Activated CD4-positive, CD25-positive, alpha-beta regulatory T cell (primary cell): ENCODE measurements at places on chromosomes 5 and 9.

DNA sequence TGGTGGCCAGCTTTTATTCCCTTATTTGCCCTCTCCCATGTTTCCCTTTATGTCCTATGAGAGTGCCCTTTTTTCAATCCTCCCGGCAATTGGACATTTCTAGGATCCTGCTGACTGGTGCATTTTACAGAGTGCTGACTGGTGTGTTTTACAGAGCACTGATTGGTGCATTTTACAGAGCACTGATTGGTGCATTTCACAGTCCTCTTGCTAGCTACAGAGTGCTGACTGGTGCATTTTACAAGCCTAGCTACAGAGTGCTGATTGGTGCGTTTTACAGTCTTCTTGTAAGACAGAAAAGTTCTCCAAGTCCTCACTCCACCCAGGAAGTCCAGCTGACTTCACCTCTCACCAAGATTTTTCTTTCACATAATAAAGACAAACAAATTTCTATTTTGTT, 15.4 kb upstream of the FANCC start:
- no peak for DNase-seq

DNA sequence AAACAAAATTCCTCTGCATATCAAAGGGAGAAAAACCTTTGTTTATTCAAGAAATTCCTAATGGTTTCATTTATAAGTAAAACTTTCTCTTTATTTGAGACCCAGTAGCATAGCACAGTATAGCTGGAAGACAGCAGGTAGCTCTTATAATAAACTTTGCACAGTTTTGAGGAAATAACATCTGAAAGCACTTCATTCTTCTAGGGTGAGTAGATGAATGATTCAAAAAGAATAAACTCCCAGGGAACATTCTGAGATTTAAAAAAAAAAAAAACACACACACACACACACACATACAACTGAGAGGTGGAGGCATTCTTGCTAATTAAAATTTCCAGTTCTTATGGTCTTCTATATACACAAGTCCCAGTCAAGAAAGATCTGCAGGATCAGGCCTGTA, 197.3 kb downstream of the BNC2 start:
- no peak for DNase-seq

DNA sequence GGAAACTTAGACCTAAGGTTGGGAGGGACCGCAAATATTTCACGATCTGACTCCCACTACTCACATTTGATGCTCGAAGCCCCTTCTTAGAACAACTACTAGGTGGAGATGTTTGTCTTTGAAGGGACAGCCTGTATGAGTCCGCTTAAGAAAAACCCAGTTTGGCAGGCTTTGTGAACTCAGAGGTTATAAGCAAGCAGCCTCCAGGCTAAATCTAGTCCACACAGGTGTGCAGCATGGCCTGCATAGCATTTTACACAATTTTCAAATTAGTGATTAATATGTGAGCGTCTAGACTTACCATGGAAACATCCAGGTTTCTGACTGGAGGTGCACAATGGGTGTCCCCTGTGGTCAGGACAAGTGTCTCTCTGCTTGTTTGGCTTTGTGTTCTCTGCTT, 127.1 kb downstream of the KIF4B start:
- DNase-seq, result no peak

GRCh38 chr5:72505539-72506157, 1.6 kb downstream of the ZNF366 start:
- DNase-seq, result no peak

DNA sequence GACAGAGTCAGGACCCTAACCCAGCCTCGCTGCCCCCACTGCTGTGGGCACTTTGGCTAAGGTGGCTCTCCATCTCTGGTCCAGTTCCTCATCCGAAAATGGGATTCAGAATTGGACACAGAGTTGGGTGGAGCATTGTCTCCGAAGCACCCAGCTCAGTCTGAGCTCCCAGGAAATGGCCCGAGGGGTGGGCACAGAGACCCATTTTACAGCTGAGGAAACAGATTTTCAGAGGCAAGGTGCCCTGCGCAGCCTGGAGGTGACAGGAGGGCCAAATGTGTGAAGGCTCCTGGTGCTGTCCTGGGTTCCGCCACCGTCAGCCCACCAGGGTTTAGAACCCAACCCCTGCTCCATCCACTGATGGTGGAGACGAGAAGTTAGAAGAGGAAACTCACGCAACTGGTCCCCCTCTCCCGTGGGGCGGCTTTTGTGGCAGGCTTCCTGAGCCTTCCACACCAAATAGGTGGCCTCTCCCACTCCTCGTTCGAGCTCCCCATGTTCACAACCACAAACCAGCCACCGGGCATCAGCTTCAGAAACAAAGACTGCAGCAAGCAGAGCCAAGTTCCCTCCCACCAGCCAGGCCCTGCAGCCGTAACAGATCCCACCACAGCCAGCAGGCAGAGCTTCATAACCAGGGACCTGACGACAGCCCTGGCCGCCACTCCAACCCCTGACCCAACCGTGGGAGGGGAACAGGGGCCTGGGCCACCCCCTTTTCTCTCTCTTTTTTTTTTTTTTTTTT, 90.9 kb upstream of the LMX1B start:
- no peak for DNase-seq

DNA sequence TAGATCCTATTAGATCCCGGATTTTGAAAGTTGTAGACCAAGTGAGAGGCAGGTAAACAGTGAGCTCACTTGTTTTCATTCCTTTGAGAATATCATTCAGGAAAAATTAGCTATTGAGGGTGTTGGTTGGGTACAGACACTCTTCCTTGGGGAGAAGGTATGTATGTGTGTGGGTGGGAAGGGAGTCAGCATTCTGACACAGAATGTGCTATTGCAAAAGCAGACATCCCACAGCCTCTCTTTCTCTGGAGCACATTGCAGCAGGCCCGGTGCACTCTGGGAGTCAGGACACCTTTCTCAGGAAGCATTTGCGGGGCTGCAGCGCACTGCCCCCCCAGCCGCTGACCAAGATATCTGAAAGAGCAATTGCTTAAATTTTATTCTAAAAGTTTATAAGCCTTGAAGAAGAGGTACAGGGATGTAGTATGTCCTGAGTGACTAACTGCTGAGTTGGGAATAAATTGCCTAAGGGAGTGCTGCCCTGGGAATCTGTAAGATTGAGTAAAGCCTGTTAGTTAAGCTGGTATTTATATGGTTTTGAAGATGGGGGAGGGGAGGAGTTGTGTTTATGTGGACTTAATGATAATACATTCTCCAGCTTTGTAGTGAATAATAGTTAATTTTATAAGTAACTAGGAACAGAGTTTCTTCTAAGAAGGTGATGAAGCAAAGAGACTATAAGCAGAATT, 5.2 kb downstream of the TNFAIP8 start:
- DNase-seq, result no peak

DNA sequence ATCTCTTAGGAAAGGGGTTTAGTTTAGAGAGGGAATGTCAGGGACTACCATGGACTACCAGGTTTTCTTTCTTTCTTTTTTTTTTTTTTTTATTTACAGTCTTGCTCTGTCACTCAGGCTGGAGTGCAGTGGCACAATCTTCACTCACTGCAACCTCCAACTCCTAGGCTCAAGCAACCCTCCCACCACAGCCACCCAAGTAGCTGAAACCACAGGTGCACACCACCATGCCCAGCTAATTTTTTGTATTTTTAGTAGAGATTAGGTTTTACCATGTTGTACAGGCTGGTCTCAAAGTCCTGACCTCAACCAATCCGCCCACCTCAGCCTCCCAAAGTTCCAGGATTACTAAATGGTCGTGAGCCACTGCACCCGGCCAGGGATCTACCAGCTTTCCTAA, 572.7 kb downstream of the CAAP1 start:
- no peak for DNase-seq

- DNase-seq, result no peak
Observed at GRCh38 chr9:81718244-81718643, 28.9 kb upstream of the TLE1 start.

DNA sequence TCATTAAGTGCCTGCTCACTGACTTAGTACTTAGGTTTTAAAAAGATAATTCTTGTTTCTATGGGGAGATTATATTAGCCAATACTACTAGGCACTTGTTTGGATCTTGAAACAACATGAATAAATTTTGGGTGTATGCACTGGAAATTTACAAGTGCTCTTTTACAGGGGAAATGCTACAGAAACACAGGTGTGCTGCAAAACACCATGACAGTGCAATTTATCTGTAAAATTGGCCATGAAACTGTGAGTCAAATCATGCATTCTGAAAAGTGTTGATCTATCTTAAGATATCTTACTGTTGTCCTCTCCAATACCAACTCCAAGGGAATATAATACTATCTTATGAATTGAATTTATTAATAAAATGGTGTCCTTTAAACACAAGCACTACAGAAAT, 12.1 kb upstream of the PCDHB1 start:
- DNase-seq, result no peak

- DNase-seq, result no peak
Observed at GRCh38 chr9:125807079-125807478, 59.9 kb downstream of the PBX3 start.

- DNase-seq, result no peak
Observed at GRCh38 chr5:73654171-73654811, 28.3 kb downstream of the ARHGEF28 start.

DNA sequence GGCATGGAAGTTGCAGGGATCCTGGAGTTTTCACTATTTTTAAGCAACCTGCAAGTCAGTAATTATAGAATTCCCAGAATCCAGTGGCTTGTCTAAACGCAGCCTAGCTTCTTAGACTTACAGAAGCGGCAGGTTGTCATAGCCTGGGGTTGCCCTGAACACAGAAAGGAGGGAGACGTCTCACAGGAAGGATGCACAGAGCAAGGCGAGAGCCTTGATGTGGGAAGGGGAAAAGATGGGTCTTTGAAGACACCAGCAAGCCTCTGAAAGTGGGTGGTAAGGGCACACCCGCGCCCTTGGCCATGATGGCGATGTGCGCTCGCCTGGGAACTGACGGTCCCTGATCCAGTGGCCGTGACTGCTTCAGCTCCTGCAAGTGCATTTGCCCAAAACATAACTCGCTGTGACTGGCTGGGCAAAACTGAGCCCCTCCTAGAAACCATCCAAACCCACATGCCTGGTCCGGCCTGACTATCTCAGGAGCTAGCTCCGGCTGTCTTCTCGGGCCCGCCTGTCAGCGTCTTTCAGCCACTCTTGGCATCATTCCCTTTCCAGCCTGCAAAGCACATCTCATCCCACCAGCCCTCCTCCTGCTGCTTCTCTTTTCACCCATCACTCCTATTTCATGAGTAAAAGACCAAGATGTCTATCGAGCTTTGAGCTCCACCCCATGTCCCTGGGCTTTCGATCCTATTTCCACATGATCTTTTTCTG, 17.1 kb downstream of the FBP1 start:
- DNase-seq, result no peak

DNA sequence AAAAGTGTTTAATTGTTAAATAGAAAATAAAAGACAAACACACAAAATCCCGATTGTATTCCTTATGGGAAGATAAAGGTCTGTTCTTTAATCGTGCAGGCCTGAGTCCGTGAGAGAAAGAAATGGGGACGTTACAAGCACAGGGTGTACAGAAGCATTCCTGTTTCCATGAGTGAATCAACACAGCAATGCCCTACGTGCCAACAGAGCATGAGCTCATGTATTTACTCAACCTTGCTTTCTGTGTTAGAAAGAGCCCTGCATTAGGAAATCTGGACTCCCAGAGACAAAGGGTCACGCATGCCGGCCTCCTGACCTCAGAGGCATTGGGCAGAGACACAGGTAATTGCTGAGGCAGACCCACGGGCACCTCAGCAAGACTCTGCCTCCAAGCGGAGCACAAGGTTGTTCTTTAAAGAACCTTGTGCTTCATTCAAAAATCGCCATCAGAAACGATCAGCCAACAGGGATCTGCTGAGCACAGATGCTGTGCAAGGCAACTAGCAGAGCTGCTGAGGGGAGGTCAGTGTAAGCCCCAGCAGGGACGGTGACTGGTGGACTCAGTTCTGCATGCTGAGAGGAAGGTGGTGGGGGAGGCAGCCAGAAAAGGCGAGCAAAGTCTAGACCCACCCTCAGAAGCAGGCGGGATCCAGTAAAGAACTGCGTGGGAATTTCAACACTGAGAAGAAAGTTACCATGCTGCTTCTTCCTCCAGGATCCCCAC, 101.0 kb downstream of the TLE1 start:
- no peak for DNase-seq

DNA sequence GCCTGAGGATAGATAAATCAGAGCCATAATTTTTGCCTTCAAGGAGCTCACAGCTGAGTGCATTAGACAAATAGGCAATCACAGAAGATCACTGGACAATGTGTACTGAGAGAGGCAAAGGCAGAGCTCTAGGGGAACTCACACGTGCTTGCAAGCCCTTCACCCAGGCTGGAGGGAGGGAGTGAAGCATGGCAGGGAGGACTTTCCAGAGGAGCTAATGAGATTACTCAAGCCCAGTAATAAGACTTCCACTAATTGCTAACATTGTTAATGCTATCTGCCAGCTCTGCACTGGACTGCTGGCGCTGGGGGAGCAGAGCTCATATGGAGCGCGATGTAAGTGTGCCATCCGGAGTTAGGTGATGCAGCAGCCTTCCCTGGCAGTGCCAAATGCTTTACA, 408.4 kb downstream of the NTRK2 start:
- no peak for DNase-seq

GRCh38 chr5:155004138-155004744, 9.3 kb upstream of the KIF4B start:
- DNase-seq, result no peak

DNA sequence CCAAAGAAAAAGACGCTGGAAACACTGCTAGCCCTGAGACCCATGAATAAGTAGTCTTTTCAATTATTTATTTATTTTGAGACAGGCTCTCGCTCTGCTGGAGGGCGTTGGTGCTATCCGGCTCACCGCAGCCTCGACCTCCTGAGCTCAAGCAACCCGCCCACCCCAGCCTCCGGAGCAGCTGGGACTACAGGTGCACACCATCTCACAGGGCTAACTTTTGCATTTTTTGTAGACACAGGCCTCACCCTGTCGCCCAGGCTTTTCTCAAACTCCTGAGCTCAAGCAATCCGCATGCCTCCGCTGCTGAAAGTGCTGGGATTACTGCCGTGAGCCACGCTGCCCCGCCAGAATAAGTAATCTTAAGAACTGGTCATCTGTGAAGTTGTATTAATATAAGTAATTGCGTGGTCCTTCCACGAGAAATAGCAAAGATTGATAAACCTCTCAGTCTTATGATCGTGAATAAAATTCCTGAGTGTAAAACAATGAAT, 1.6 kb downstream of the ANXA2R start:
- peak; percentile 8 for DNase-seq

DNA sequence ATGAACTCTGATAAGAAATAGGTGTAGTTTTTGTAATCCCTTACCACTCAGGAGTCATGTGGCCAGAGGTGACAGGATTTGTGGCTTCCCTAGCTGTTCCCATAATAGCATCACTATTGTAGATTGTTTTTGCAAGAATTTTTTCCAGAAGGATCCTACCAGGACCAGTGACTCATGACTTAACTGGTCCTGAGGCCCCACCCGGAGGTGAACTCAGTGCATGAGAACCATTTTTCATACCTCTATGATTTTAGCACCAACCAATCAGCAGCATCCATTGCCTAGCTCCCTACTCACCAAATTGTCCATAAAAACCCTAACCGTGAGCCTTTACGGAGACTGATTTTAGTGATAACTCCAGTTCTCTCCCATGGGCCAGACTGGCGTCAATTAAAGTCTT, 484.8 kb downstream of the PSAT1 start:
- no peak for DNase-seq

- DNase-seq, result peak; percentile 20
Observed at GRCh38 chr5:95870105-95870672, 47.7 kb upstream of the GLRX start.
